Right ventricle myocardium superior (tissue), 1 donor: ENCODE measurements at places on chromosomes 7 and 10. TPM values are rescaled to one million over a fixed set of nuclear protein-coding genes. Genes with fewer than 3 reads are reported as not detected.

- no peak for DNase-seq
Measured at GRCh38 chr7:55065511-55066229, 46.9 kb downstream of the EGFR start.

AQP1 gene
- 236 TPM for total RNA-seq

DNA sequence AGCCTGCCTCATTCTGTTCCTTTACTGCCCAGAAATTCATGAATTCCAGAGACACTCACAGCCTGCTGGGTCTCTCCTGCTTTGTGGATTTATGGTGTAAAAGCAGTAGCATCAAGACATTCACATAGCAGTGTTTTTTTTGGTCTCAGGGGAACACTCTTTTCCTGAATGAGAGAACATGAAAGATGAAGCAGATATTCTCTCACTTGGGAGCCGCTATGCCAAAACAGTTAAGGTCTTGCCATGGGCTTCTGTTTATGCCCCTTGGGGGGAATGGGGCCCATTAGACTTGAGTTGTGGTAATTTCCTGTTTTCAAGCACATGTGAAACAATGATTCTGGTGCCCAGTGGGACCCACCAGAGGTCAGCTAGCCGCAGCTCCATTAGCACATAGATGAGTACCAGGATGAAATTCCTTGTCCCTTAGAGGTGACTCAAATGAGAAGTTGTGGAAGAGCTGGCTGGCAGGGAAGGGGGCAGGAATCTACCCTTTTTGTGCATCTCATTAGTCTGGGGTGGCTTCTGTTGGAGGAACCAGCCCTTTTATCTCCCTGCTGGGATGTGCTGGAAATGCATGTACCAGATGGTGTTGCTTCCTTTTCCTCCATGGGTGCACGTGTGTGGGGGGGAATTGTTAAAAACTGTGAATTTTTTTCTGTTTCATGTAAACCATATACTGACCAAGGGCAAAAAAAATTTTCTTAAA lies 13.3 kb downstream of the BMPER start:
- DNase-seq, result no peak

DNA sequence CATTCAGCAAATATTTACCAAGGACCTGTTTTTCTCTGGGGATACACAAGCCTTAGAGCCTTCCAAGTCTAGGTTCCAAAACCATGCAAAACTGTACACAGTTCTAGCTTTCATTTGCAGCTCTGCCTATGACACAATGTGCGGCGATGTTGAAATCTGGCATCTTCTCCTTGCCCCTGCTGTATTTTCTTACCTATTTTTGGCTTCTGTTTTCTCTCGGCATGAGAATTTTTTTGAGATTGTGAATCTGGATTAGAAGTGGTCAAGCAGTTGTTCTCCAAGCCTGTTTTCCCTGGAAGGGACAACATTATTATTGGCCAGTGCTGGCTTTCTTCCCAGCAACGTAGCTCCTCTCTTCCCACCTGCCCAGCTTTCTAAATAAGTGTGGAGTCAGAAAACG lies 176.3 kb downstream of the CREB5 start:
- DNase-seq, result no peak

DNA sequence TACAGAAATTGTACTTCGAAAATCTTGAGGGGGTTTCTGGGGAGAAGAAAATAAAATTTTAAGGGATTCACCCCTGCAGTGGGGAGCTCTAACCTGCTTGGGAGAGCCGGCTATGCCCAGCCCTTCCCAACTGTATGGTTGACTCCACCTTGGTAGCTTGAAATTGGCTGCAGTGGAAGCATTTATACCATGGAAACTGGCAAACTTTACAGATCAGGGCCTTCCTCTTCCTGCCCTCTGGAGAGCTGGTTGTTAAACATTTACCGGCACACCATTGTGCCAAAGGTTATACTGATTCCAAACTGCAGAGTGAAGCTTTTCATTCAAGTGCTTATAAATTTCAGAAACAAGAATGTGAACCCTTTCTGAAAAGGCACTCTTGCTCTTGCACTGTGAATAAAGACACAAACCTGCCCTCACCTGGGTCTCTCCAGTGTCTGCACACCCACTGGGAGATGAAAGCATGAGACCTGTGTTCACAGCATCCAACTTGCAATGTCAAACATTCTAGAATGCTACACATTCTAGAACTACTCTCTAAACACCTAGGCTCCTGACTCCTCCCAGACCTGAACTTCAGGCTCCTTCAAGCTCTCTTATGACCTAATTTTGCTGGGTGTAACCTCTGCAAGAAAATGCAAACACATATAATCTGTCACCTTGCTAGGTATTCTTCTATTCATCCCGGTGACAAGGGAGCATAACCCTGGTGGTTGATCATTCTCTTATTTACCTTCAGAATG lies 44.7 kb downstream of the ABLIM1 start:
- DNase-seq, result no peak

CXCL12 gene
- 117 TPM for total RNA-seq

EPO gene
- not detected for total RNA-seq

DNA sequence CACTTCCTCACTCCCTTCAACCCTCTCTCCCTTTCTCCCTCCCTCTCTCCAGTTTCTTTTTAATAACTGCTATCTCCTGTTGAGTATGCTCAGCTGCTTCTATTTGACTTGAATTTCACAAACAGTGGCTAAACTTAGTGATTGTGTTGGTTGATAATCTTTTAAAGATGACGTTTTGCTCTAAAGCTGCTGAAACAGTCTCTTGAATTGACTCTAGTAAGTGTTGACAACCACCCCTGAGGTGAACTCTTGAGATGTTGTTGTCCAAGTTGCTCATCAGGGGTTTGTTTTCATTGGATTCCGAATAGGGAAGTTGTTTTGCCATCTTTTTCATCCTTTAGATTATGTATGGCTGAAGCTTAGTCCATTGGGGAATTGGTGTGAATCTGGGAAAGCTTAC lies 176.2 kb downstream of the TWIST1 start:
- DNase-seq, result no peak

ZNF282 gene
- 11.1 TPM for total RNA-seq

DNA sequence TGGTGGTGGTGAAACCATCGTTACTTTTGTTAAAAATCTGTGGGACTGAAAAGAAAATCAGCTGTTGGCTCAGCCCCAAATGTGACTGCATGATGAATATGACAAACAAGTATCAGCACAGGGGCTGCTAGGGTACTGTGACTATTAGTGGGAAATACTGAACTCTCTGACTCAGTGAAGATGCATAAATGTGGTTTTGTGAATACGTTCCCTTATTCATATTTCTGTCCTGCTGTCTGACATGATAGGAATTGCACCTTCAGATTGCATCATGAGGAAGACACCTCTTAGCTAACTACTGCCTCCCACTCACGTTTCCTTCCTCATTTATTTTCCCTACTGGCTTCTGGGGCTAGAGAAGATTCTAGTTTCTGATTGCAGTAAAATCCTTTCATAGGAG lies 1.4 kb downstream of the CLEC5A start:
- DNase-seq, result no peak

- no peak for DNase-seq
Measured at GRCh38 chr7:17939211-17939605, 1.1 kb downstream of the SNX13 start.
